Caki2 (cell line): ENCODE measurements at places on chromosomes 2 and 18. TPM values are rescaled to one million over a fixed set of nuclear protein-coding genes. Genes with fewer than 3 reads are reported as not detected.

- no peak for DNase-seq
Measured at GRCh38 chr2:152062125-152063091, 36.4 kb downstream of the CACNB4 start.

DNA sequence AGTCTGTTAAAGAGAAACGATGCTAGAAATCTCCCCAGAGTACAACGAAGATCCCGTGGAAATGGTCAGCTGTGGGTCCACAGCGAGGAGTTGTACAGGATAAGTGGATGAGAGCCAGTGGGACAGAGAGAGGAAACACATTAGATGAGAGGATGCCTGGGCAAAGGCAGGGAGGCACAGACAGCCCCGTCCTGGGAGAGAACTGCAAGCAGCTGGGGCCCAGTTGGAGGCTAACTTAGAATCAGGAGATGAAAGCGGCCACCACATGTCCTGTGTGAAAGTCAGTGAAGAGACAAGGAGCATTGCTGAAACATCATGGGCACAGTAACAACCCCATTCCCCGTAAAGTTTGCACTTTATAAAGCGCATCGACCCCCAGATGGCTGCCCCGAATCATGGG lies 157.5 kb downstream of the RAPGEF4 start:
- no peak for DNase-seq

- DNase-seq: no peak
Measured at GRCh38 chr18:52465391-52465790, 125.4 kb downstream of the DCC start.

GRCh38 chr2:12678186-12678585 lies 38.5 kb upstream of the TRIB2 start:
- DNase-seq: no peak

- no peak for DNase-seq
Measured at GRCh38 chr18:5944448-5944847, 49.1 kb upstream of the TMEM200C start.

DNA sequence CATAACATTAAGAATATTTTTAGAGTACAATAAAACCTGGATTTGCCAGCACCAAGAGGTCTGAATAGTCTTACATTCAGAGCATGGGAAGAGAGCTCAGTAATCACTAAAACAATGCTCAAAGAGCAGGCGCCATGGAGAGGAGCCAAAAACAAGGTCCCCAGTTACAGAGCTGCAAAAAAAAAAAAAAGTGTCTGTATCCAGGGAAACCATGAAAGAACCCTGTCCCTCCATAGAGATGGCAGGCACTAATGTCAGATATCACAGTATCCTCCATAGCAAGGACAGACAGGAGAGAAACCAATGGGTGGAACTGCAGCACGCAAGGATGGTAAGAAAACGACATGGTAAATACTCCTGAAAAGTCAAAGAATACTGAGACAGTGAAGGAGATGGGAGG lies 19.5 kb downstream of the FBXO15 start:
- DNase-seq: no peak

DNA sequence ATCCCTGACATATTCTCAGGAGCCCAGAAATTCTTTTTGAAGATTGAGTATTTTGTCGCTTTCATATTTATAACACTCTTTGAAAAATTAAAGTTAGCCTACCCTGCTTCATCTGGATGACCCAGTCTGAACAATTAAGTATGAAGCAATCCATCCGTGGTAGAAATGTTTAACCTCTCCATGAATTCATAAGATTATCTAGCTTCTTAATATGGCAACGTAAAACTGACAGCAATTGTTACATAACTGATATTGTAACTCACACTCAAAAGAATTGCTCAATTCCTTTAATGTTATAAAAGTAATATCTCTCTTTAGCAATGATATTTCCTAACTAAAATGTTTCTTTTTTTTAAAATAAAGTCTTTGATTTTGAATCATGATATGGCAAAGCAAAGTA lies 7.2 kb upstream of the ABCA12 start:
- no peak for DNase-seq

- no peak for DNase-seq
Measured at GRCh38 chr2:197972061-197972460, 167.7 kb downstream of the PLCL1 start.

DNA sequence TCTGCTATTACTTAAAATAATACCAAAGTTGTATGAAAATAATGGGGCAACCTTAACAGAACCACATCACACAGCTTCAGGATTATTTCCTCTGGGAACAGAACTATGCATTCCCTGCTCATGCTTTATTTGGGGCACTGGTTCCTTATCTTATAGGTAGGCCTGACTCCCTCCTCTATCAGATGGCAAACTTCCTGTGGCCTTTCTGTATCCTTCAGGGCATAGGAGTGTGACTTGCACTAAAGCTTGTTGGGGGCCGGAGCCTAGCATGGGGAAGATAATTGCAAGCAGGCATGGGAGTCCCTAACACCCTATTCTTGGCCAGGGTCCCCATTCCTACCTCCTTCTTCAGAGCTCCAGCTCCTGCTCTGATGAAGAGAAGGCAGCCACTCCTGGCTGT lies 167.2 kb upstream of the SERTAD2 start:
- DNase-seq: no peak

- DNase-seq: no peak
Measured at GRCh38 chr2:200590090-200590489, 4.3 kb downstream of the AOX1 start.

GRCh38 chr2:142745691-142746090 lies 131.8 kb upstream of the KYNU start:
- peak; percentile 98 for DNase-seq

GRCh38 chr2:126221506-126221905 lies 434.5 kb upstream of the GYPC start:
- no peak for DNase-seq

GRCh38 chr2:79235135-79235534 lies 75.6 kb upstream of the REG3A start:
- peak; percentile 10 for DNase-seq

DNA sequence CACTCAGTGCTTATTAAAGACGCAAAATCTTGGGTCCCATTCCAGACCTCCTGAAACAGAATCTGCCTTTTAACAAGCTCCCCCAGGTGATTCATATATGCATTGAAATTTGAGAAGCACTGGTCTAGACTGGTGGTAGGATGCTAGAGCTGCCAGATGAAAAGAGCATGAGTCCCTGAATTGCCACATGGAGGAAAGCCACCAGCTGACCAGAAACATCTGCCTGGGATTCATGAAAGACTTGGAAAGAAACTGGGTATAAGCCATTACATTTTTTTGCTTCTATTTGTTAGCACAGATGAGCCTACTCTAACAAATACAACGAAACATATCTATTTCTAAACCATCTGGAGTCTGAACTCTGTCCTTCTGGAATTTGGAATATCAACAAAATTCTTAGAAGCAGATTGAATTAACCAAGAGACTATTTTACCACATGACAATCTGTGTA lies 228.9 kb downstream of the RBM43 start:
- no peak for DNase-seq

- DNase-seq: no peak
Measured at GRCh38 chr18:45462179-45462578, 153.1 kb upstream of the SLC14A2 start.

DNA sequence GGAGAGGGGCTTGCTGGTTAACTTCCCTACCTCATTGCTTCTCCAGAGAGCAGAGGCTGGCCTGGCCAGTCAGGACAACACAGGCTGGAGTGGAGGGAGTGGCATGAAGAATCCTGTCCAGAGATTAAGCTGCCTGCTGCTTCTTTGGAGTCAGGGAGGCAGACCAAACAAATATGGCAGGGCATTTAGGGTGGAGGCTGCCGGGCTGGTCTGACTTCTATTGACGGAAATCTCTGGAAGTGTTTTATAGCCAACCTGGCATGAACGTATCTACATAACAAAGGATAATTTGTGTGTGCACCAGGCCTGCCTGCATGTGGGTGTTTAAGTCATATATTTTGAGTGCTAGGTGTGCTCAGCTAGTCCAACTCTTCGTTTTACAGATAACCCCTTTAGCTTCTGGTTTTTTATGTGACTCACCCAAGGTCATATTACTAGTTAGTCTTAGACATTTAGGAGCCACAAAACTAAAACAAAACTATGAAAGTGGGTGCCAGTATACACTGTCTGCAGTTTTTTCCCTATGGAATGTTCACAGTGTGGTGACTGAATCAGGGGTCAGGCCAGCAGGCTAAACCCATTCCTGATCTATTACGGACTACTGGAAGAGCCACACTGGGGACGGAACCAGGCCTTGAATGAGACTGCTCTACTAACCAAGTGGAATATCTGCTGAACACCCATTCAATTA lies 5.5 kb downstream of the NPC1 start:
- peak; percentile 36 for DNase-seq

DNA sequence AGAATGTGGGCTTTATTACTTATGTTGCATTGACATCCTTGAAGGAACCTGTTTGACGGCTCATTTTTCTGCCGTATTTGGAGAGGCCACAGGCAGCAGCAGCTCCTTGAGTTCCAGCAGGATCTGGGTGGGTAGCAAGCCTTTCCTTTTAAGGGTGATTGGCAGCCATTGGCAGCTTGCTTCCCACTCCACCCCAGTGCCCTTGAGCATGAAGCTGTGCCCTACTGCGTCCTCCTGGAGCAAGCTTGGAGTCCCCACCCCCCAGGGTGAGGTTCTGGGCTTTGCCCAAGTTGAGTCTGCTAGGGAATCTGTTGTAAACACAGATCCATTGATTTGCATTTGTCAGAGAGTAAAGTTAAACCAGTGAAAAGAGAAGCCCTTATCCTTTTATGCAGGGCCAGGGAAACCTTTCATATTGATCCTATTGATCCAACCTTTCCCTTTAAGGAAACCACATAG lies 9.2 kb downstream of the ONECUT2 start:
- DNase-seq: no peak

GRCh38 chr2:74749432-74749831 lies 84.5 kb upstream of the HK2 start:
- no peak for DNase-seq

DNA sequence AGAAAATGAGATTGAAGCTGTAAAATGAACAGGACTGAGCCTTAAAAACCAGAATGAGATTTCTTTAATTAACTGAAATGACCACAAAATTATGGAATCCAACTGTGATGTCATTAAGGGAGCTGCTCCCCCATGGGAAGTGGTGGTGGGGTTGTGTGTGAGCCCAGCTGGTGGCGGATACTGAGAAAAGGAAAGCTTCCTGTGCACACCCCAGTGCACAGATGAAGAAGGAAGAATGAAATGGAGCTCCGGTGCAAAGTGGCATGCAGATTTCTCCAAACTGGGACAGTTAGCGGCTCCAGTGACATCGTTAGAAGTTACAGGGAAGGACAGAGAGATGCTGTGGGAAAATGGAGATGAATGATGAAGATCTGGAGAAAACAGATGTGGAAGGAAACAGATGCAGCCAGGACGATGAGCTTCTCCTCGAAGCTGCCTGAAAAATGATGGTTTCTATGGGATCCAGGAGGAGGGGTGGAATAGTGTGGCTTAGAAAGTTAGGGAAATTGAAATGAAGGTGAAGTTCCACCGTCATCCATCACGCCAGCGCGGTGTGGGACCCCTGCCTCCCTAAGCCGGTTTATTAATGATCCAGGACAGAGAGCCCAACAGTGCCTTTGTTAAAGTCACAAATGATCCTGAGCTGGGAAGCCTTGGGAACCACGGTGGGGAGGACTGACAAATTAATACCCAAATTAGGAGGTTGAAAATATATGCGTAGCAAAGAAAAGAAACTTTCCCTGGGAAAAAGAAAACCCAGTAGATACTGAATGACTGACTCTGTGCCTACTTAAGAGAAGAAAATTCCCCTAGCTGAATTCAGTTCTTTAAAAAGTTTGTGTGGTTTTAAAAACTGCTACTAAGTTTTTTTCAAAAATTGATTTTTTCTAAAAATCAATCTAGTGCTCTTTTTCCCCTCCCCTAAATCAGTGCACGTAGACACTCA lies 77.2 kb downstream of the TSN start:
- DNase-seq: no peak

GRCh38 chr18:69483574-69483973 lies 82.9 kb downstream of the DOK6 start:
- no peak for DNase-seq

DNA sequence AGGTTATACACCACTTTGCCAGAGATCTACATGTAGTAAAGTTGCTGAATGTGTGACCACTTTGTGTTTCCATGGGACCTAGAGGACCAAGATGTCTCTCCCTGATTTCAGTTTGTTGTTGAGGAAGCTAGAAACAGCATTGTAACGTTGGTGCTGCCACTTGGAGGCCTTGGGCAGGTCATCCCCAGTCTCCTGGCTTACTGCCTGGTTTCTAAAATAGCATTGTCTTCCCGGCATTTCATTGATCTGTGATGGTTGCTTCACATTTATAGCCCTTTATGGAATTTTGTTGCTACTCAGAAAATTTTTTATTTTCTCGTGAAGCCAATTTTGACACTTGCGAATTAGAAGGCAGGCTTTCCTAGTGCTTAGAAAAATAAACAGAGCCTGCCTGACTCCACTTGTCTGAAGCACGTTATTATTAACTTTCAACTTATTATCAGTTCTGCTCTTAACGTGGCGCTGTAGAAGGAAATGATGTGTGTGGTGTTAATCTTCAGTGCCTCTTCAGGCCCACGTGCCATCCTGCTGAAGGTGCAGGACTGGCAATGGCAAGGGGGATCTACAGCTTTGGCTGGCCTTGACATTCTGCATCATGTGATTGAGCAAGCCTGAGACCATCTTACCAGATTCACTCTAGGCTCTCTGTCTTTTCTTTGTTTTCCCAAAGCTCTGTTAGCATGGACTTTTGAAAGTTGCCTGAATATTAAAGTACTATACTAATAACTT lies 59.9 kb downstream of the INPP4A start:
- DNase-seq: no peak

Gene MAP3K19
- not detected in 2 replicates for total RNA-seq

Gene UGT1A4
- 0.10 and 3.3 TPM in 2 replicates for total RNA-seq

Gene EGR4
- total RNA-seq: not detected in 2 replicates

Gene SOX11
- not detected in 2 replicates for total RNA-seq

Gene GMPPA
- 88.9 and 95.2 TPM in 2 replicates for total RNA-seq

Gene UGT1A10
- not detected in 2 replicates for total RNA-seq

Gene ANKRD39
- total RNA-seq: 33.2 and 53.3 TPM in 2 replicates

Gene GGCX
- total RNA-seq: 61.5 and 69.2 TPM in 2 replicates

Gene HOXD13
- not detected in 2 replicates for total RNA-seq

Gene MLPH
- 27.2 and 33.8 TPM in 2 replicates for total RNA-seq
